ENCODE measurements at places on chromosomes 4 and X. TPM values are rescaled to one million over a fixed set of nuclear protein-coding genes. Genes with fewer than 3 reads are reported as not detected.
A peak's percentile ranks its signal among the peaks of the same experiment; 100 is the strongest.

OTUD6A gene
- total RNA-seq = not detected

PNMA5 gene
- not detected for total RNA-seq

AMBN gene
- total RNA-seq = not detected

GLRA3 gene
- not detected for total RNA-seq

MAGEB16 gene
- not detected for total RNA-seq

TBX22 gene
- total RNA-seq = not detected

MCF2 gene
- 2.8 TPM for total RNA-seq

UGT2B11 gene
- total RNA-seq = not detected

ATP10D gene
- 43.7 TPM for total RNA-seq

GRCh38 chrX:49058794-49059193 lies at the start of gene CCDC120:
TSS of gene CCDC120 (plus strand) at chrX:49058999. CDS start at chrX:49062042, 3,043 bp downstream.
- DNase-seq = no peak

DNA sequence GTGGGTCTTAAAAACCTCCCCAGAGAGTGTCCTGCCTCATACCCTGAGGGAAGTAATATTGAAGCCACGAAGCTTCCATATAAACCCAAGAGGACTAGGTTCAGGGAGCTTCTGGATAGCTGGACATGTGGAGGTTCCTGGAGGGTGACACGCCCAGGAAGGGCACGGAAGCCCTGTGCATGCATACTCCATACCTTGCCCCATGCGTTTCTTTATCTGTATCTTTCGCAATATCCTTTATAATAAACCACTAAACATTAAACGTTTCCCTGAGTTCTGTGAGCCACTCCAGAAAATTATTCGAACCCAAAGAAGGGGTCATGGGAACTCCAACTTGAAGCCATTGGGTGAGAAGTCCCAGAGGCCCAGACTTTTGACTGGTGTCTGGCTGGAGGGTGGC lies 45.7 kb upstream of the HPF1 start:
- no peak for DNase-seq

GRCh38 chr4:119750048-119750447 lies 121.4 kb upstream of the PDE5A start:
- DNase-seq = no peak

DNA sequence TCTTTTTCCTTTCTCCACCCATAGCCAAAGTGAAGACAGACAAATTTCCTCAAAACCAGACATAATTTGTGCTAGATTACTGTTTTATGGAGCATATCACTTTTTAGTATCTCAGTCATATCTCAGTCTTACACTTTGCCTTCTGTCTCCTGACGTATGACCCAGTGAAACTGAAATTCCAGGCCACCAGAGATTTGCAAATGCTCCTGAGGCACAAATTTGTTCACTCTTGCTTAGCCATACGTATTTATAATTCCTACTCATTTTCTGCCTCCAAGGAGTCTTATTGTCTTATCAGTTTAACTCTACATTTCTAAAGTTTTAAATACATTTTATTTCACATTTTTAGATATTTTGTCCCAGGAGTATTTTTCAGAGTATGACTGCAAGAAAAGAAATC lies 10.0 kb downstream of the TMEM156 start:
- DNase-seq = no peak

GRCh38 chr4:17165286-17165685 lies 266.8 kb upstream of the LDB2 start:
- DNase-seq = peak; percentile 39

DNA sequence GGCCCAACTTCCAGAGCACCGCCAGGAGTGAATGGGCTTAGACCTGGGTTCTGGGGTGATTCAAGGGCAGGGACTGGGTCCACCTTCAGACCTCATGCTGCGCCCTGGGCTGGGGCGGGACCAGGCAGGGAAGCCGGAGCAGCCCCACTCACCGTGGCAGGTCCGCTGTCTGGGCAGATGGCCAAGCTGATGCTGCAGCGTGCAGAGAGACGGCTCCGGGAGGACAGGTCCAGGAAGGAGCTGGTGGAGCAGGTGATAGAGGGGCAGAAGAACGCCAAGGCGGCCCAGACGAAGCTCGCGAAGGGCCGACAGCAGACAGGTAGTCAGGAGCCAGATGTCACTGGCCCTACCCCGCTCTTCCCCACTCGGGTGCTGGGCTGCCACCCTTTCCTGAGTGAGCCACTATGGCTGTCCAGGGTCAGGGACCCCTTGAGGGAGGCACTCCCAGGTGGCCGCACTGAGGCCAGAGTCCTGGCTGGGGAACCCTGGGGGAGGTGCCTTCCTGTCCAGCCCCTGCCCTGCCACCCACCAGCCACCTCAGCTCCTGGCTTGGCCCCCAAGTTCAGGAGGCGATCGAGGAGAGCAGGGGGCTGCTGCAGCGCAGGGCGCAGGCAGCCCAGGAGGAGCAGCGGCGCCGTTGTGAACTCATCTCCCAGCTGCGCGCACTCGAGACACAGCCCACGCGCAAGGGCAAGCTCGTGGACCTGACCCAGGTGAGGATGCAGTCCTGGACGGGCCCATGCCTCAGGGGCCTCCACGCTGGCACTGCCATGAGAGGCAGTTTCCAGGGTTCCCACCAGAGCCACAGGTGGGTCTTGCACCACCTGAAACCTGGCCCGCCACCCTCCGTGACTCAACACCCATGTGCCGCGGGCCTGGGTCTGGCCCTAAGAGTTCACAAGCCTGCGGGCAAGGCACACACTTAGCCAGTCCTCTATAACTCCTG lies 10.1 kb upstream of the RNF4 start:
- DNase-seq = no peak

GRCh38 chr4:153071958-153072598 lies 132.2 kb upstream of the TRIM2 start:
- DNase-seq = no peak

DNA sequence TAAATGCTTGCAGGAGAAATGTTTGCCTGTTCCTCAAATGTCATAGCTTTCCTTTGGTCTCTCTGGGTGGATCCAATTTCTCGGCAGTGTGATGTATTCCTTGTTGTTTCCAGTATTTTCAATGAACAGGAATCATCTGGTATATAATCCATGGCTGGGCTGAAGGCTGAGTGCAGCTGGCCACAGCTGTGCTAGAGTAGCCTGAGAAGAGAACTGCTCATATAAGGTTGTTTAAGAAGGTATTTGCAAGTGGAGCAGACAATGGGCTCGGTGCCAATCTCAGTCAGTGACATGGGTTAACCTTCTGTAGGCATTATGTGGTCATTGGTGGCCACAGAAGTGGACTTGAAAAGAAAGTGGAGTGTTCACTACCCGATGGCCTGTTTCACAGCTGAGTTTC lies 390.3 kb downstream of the SPRY1 start:
- peak; percentile 51 for DNase-seq

DNA sequence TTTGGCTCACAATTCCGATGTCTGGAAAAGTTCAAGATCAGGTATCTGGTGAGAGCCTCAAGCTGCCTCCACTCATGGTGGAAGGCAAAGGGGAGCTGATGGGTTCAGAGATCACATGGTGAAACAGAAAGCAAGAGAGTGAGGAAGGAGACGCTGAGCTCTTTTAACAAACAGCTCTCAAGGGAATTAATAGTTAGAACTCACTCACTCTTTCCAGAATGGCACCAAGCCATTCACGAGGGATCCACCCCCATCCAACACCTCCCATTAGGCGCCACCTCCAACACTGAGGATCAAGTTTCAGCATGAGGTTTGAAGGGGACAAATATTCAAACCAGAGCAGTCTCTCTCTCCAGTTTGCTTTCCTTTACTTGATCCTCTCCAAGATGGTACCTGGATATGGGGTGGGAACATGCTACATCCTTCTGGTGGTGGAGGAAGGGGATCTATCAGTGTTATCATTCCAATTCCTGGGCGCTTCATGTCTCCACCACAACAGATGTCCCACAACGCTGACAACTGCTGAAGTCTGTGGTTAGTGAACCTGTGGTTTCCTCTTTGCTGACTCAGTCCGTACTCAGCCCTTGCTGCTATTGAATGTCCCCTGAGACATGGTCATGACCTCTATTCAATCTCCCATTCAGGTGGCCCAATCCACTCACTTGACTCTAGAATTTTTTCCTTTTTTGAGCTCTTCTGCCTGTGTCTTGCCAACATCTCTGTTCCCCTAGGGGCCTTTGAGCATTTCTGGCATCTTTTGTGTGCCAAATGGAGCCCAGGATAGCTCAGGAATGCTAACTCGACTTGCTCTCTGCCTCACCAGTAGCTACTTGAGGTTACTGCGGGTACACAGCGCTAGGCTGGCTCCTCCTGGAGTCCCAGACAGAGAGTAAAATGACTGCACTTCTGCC lies 395.2 kb downstream of the MID1IP1 start:
- DNase-seq = peak; percentile 16

DNA sequence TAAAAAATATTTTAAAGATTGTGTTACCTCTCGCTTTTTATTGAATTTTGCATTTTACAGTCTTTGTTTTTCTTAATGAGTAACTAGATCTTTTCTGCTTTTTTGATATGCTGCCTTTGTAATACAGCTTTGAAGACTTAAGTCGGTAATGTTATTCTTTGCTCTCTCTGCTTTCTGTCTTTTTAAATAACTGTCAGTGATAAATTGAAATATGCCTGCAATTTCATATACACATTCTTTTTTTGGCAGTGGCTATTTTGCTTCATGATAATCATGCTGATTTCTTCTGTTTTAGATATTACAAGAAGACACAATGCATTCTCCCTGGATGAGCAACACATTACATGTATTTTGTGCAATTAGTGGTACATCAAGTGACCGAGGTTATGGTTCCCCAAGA lies 42.0 kb upstream of the IL13RA1 start:
- peak; percentile 14 for DNase-seq

- no peak for DNase-seq
Measured at GRCh38 chr4:26425953-26426352, 64.3 kb downstream of the CCKAR start.

- peak; percentile 32 for DNase-seq
Measured at GRCh38 chr4:140372751-140373327, 607 bp upstream of the SCOC start.

DNA sequence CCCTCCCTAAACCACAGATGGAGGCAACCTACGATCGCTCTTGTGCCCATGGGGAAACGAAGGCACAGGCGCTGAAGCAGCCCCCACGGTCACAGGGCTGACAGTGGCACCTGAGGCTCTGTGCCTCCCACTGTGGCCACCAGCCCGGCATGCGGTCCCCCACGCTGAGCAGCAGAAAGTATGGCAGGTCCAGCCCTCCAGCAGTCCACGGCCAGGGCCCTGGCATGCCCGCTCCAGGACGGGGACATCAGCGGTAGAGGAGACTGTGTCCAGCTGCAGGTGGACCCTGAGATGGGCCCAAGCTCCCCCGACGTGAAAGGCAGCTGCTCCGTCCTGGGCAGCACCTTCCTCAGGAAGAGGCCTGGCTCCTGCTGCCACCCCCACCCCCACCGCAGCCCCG lies 61.2 kb downstream of the FAM53A start:
- no peak for DNase-seq

GRCh38 chrX:10990418-10990817 lies 120.7 kb upstream of the HCCS start:
- DNase-seq = no peak

- peak; percentile 27 for DNase-seq
Measured at GRCh38 chrX:13220916-13221315, 98.9 kb downstream of the ATXN3L start.

- peak; percentile 67 for DNase-seq
Measured at GRCh38 chr4:61511716-61512488, 311.8 kb downstream of the ADGRL3 start.

DNA sequence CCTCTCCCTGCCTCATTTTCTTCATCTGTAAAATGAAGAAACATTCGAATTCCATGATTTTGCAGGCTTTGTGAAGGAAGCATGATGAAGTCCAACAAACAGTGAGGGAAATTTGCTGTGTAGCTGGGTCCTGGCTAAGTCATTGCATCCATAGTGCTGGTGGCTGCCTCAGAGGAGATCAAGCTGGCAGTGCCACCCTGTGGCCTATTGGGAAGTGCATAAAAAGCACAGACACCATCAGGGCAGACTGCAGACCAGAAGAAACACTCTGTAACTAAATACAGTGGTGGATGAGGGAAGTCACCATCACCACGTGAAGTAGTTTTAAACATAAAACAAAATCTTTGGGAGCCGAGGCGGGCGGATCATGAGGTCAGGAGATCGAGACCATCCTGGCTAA lies 40.7 kb upstream of the DDX3X start:
- no peak for DNase-seq

- DNase-seq = no peak
Measured at GRCh38 chr4:140212646-140213045, 58.7 kb upstream of the MAML3 start.

- DNase-seq = no peak
Measured at GRCh38 chr4:177778623-177779022, 336.4 kb upstream of the AGA start.

DNA sequence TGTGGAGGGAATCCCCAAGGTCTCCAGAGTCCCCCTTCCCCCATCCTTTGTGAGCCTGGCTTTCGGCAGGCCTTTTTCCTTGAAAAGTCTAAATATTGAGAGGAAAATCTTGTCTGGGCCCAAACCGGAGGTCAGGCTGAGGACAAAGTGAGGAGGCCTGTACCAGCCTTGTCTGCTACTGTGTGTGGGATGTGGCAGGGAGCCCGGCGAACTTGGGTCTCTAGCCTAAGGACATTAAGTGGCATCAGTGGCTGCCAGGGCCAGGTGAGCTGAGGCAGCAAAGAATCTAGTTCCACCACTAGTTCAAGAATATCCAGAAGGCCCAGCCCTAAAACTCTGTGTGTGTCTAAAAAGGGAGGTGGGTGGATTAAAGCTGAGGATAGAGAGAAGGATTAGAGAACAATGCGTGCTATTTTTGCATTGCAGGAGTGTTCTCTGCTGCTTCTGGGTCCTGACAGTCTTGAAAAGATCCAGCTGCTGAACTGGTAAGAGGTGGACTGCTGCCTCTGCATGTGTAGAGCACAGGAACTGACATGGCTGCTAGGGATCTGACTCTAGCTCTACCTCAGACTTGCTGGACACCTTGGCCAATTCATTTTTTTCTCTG lies 1.2 kb upstream of the AMER1 start:
- DNase-seq = peak; percentile 73

DNA sequence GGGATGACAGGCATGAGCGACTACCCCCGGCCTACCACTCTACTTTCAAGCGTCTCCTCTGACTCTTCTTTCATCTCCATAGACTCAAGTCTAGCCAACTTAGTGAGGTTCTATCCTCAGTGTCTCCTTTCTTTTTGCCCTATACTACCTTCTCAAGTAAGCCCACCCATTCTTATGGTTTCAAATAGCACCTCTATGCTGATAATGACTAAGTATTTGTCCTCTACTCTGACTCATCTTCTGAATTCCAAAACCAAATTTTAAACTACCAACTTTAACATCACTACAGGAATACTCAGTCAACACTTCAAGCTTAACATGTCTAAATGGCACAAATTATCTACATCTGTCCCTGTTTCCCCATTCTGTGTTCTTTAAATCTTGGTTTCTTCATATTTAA lies 47.8 kb downstream of the ELF2 start:
- DNase-seq = no peak
